ENCODE measurements at places on chromosomes 5 and 9. TPM values are rescaled to one million over a fixed set of nuclear protein-coding genes. Genes with fewer than 3 reads are reported as not detected.

Gene C5orf46
- 2.3 TPM for total RNA-seq

Gene POU5F2
- total RNA-seq: 0.50 TPM

Gene ANKRA2
- total RNA-seq: 13.9 TPM

Gene PCDHB13
- 5.0 TPM for total RNA-seq

Gene PLAC8L1
- total RNA-seq: not detected

Gene OR13C5
- not detected for total RNA-seq

Gene CARD6
- 7.9 TPM for total RNA-seq

Gene SNCAIP
- total RNA-seq: 3.9 TPM

Gene NUDT12
- 13.7 TPM for total RNA-seq

Gene SLC46A2
- total RNA-seq: not detected

Gene TAF11L10
- total RNA-seq: not detected

Gene NEUROG1
- not detected for total RNA-seq

Gene PCDHB4
- total RNA-seq: 3.6 TPM

Gene BAAT
- not detected for total RNA-seq

Gene SNCB
- total RNA-seq: 3.2 TPM

Gene GNA14
- 4.3 TPM for total RNA-seq

Gene OR1J2
- not detected for total RNA-seq

Gene EFNA5
- 19.9 TPM for total RNA-seq

Gene EIF4EBP3
- total RNA-seq: 13.4 TPM

Gene PCDHGA8
- 4.2 TPM for total RNA-seq

Gene KCNIP1
- not detected for total RNA-seq

Gene SMIM33
- not detected for total RNA-seq

Gene ASPN
- 13.0 TPM for total RNA-seq

Gene LHX6
- 2.3 TPM for total RNA-seq

Gene ABCA2
- 41.6 TPM for total RNA-seq

Gene LPAR1
- 19.5 TPM for total RNA-seq

Gene PPIC
- 41.8 TPM for total RNA-seq
